ENCODE measurements at places on chromosomes 5 and 9. TPM values are rescaled to one million over a fixed set of nuclear protein-coding genes. Genes with fewer than 3 reads are reported as not detected.

GRCh38 chr9:752201-752600, 89.3 kb upstream of the DMRT1 start:
- peaks cover 15% of the 10 kb centered on the region for H3K36me3 ChIP-seq
- no peaks in the 10 kb centered on the region for H3K27me3 ChIP-seq
- H3K4me1 ChIP-seq, result peaks cover 22% of the 10 kb centered on the region
- peak overlapping the region; percentile 92 for H3K27ac ChIP-seq

DNA sequence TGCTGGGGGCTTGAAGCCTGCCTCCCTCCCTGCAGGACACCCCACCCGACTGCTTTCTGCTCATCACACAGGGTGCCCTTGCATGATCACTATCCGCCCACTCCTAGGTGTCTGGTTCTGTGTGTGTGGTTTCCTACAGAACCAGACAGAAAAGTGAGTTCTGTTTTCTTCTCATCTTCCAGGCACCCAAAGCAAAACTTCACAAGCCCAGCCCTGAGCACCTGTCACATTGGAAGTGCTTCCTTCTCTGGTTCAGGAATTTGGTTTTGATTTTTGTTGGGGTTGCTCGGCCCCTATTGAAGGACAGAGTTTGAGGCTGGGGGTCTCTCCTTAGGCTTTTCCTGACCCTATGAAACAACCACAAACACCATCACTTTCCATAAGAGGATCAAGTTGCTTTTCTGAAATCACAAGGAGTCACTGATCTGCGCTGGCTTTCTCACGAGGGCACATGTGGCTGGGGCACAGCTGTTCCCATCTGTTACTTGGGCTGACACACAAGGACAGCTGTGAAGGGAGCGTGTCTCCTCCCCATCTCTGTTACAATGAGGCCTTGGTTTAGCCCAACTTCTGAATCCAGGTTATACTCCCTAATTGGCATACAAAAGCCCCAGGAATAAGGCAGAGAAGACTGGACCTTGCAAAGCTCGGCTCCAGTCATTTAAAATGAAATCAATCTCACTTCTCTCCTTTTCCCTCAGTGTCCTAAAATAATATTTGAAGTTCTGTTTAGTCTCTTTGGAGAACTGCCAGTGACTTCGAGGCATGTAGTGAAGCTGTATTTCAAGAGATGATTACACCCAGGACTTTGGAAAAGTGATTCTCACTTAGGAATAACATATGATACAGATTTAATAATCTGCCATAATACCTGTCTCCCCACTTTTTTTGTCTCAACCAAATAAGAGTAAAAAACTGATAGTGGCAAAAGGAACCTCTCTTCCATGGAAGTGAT, 213.1 kb upstream of the GAS1 start:
- H3K4me1 ChIP-seq, result peaks cover 19% of the 10 kb centered on the region
- no peaks in the 10 kb centered on the region for H3K27me3 ChIP-seq
- H3K27ac ChIP-seq, result peak overlapping the region; percentile 27
- no peak for DNase-seq

DNA sequence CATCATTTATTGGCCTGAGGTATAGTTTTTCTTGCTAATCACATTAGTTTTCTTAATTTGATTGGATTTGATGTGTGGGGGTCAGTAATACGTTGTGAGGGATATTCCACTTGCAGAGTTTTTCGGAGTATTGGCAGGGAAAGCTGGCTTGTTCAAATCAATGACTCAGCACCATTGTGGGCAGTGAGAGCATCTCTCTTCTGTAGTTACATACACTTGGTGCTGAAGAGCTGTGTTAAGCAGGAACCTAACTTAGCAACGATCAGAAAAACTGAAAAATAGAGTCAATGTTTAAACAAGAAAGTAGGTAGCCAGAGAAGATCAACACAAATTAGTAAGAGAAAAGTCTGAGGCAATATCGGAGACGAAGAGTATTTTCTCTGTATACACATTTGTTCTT, 344.6 kb upstream of the EDIL3 start:
- DNase-seq, result no peak
- no peaks in the 10 kb centered on the region for H3K4me1 ChIP-seq
- H3K36me3 ChIP-seq, result no peaks in the 10 kb centered on the region
- no peaks in the 10 kb centered on the region for H3K27me3 ChIP-seq
- no peak overlapping the region for H3K27ac ChIP-seq

DNA sequence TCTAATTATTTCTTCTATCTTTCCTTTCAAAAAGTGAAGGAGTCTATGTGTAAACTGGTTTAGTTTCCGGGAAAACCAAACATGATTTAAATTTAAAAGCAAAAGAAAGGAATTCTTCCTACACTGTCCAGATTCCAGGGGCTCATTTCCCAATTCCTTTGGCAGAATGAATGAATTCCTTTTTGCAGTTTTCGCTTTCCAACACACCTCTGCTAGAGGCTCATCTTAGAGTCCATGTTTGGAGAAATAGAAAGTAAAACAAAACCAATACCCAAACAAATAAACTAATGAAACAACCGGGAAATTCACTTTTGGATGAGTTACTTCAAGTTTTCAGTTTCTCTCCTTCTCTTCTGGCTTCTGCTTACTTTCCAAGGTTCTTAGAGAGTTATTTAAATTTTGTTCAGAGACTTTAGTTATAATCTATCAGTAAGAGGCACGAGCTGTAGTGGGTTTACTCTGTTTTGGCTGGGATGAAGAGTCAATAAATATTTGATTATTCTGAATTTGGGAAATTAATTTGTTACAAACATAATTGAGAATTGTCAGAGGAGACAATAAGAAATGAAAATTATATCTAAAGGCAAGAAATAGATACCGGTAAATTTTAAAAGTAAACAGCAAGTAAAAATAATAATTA, 365.0 kb upstream of the CDH9 start:
- H3K27me3 ChIP-seq, result no peaks in the 10 kb centered on the region
- DNase-seq, result no peak
- peaks cover 5% of the 10 kb centered on the region for H3K36me3 ChIP-seq
- H3K27ac ChIP-seq, result peak overlapping the region; percentile 27
- peaks cover 4% of the 10 kb centered on the region for H3K4me1 ChIP-seq

GRCh38 chr5:78837836-78838235, 147.3 kb downstream of the ARSB start:
- no peak overlapping the region for H3K4me3 ChIP-seq
- peaks cover 12% of the 10 kb centered on the region for H3K4me1 ChIP-seq
- H3K27ac ChIP-seq, result no peak overlapping the region
- no peak for DNase-seq
- H3K27me3 ChIP-seq, result no peaks in the 10 kb centered on the region
- H3K36me3 ChIP-seq, result no peaks in the 10 kb centered on the region

GRCh38 chr9:25078202-25078601, 532.5 kb upstream of the IZUMO3 start:
- H3K27ac ChIP-seq, result no peak overlapping the region
- no peak overlapping the region for H3K4me3 ChIP-seq
- H3K36me3 ChIP-seq, result no peaks in the 10 kb centered on the region
- no peaks in the 10 kb centered on the region for H3K4me1 ChIP-seq

- H3K4me1 ChIP-seq, result peaks cover 31% of the 10 kb centered on the region
- no peak for DNase-seq
- H3K4me3 ChIP-seq, result no peak overlapping the region
- peaks cover 4% of the 10 kb centered on the region for H3K36me3 ChIP-seq
Observed at GRCh38 chr9:21513431-21513830, 31.3 kb upstream of the IFNE start.

GRCh38 chr9:14608540-14608939, 84.7 kb downstream of the ZDHHC21 start:
- peaks cover 4% of the 10 kb centered on the region for H3K4me1 ChIP-seq
- no peaks in the 10 kb centered on the region for H3K27me3 ChIP-seq
- no peak overlapping the region for H3K27ac ChIP-seq
- H3K36me3 ChIP-seq, result peaks cover 21% of the 10 kb centered on the region
- no peak overlapping the region for H3K4me3 ChIP-seq
- DNase-seq, result no peak

GRCh38 chr5:128778474-128778873, 186.8 kb upstream of the SLC27A6 start:
- peaks cover 11% of the 10 kb centered on the region for H3K4me1 ChIP-seq
- peak overlapping the region; percentile 5 for H3K27ac ChIP-seq
- no peak overlapping the region for H3K4me3 ChIP-seq
- no peaks in the 10 kb centered on the region for H3K27me3 ChIP-seq
- H3K36me3 ChIP-seq, result no peaks in the 10 kb centered on the region

DNA sequence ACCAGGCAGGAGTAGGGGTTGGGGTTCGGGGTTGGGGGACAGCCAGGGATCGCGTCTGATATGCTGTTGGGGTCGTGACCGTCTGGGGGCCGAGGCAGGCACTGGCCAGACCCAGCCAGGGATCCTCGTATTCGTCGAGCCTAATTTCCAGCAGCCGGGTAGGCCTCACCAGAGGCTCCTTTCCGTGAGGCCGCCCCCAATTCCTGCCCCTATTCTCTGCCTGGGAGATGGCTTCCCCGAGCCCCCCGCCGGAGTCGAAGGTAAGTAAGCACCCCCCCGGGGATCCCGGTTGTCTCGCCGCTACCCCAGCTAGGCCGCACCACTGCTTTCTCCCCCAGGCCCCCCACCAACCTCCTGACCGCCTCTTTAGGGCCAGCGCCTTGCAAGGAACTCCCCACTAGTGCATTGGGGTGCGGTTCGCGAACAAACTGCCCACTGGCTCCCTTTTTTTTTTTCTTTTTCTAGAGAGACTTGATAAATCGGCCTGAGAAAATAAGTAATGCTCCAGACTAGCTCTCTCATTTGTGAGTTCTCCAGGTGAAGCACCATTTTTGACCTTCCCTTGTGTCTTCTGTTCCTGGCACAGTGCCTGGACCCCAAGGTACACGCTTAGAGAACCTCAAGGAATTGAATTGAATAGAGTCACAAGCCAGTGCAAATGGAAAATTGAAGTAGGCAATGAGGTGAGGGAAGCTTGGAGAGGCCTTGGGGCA, 435 bp downstream of the ZNF189 start:
- no peaks in the 10 kb centered on the region for H3K27me3 ChIP-seq
- H3K4me1 ChIP-seq, result peaks cover 33% of the 10 kb centered on the region
- H3K4me3 ChIP-seq, result peak overlapping the region; percentile 96

DNA sequence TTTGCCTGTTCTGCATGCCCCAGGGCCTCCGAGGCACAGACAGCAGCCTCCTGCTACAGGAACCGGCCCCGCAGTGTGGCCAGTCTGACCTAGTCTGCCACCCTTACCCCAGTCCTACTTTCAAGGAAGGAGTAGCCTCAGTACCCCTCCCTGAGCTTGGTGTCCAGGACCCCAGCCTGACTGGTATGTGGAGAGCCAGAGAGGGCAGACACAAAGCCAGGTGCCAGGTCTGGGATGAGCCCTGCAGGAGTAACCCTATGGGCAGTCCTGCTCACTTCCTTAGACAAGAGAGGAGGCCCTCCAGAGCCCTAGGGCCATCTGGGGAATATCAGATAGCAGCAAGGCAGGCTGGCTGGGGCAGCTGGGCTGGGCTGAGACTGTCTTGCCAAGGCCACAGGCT, 67.8 kb downstream of the NRG2 start:
- H3K36me3 ChIP-seq, result no peaks in the 10 kb centered on the region
- H3K4me1 ChIP-seq, result no peaks in the 10 kb centered on the region
- no peak overlapping the region for H3K4me3 ChIP-seq
- no peak overlapping the region for H3K27ac ChIP-seq
- H3K27me3 ChIP-seq, result peaks cover 67% of the 10 kb centered on the region
- DNase-seq, result no peak

GRCh38 chr9:1837453-1838084, 177.6 kb upstream of the SMARCA2 start:
- peaks cover 11% of the 10 kb centered on the region for H3K27me3 ChIP-seq
- H3K4me1 ChIP-seq, result no peaks in the 10 kb centered on the region
- DNase-seq, result no peak
- H3K36me3 ChIP-seq, result no peaks in the 10 kb centered on the region
- H3K4me3 ChIP-seq, result no peak overlapping the region
- no peak overlapping the region for H3K27ac ChIP-seq

- no peak for DNase-seq
- peaks cover 26% of the 10 kb centered on the region for H3K27me3 ChIP-seq
- no peak overlapping the region for H3K27ac ChIP-seq
- no peaks in the 10 kb centered on the region for H3K4me1 ChIP-seq
- no peak overlapping the region for H3K4me3 ChIP-seq
- no peaks in the 10 kb centered on the region for H3K36me3 ChIP-seq
Observed at GRCh38 chr5:58677650-58678049, 94.8 kb downstream of the RAB3C start.

PAPPA gene
- total RNA-seq, result 3.2 TPM

MAP1B gene
- total RNA-seq, result 60.8 TPM

SPINK6 gene
- total RNA-seq, result not detected

CCDC192 gene
- total RNA-seq, result 2.1 TPM

Measured in mesothelial cell of epicardium (in vitro differentiated cells).